ENCODE measurements at places on chromosomes 1 and 21.

GRCh38 chr1:1058921-1059493, 15.1 kb downstream of the RNF223 start:
- H3K27me3 ChIP-seq, result peaks cover 52% of the 10 kb centered on the region
- no peak overlapping the region for H3K27ac ChIP-seq
- peak; percentile 62 for DNase-seq
- H3K4me1 ChIP-seq, result peaks cover 5% of the 10 kb centered on the region
- H3K4me3 ChIP-seq, result peak overlapping the region; percentile 68
- H3K36me3 ChIP-seq, result no peaks in the 10 kb centered on the region

- no peaks in the 10 kb centered on the region for H3K36me3 ChIP-seq
- H3K27ac ChIP-seq, result no peak overlapping the region
- DNase-seq, result no peak
Measured at GRCh38 chr1:156406251-156406650, 37.2 kb downstream of the RHBG start.

DNA sequence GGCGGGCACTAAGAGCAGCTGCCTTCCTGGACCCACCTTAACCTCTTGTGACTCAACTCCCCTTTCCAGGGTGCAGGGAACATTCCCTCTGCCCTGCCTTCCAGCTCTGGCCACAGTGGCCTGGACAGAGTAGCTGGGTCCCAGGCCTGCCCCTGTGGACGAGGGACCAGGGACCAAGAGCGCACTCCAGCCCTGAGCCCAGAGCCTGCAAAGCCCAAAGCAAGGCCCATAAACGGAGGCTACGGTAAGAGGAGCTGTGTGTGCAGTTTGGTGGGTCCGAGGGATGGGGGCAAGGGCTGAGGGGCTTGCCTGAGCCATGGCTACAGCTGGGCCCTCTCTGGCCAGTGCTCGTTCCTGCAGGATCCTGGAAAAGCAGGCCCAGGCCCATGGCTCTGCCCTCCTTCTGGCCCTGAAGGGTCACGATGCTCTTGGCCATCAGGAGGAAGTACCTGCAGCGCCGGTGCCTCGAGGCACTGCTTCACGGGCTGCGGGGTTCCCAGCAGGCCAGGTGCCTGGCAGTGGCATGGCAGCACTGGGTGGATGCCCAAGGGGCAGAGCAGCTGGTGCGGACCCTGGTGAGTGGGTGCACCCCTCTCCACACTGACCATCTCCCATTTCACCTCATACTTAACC, 17.8 kb downstream of the MTHFR start:
- no peaks in the 10 kb centered on the region for H3K27me3 ChIP-seq
- DNase-seq, result peak; percentile 21
- H3K27ac ChIP-seq, result peak overlapping the region; percentile 86
- peaks cover 38% of the 10 kb centered on the region for H3K4me1 ChIP-seq

DNA sequence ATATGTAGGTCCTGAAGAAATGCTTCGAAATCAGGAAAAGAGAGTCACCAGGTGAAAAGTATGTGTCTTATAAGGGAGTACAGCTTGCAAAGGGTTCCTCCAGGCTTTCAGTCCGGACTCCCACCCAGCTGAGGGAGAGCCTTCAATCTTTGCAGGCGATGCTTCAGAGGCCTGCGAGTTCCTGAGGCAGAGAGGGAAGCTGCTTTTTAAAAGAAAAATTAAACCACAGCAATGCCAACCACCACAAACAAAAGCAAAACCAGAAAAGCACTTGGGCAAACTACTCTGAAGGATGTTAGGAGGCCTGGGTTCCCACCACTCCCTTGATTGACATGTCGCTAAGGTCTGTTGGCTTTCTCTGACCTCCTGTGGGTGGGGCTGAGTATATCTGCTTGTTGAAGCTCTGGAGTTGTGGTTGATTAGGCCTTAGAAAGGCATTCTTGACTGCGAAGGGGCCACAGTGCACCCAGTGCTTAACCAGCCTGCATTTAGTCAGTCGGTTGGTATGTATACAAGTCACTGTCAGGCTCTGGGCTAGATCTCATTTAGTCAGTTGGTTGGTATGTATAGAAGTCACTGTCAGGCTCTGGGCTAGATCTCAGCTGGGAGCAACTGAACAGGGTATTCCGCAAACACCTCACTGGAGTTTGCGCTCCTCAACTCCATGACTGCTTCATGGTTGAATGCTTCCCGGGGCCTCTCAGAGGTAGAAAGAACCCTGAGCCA, 1.2 kb downstream of the NIPAL3 start:
- DNase-seq, result peak; percentile 35
- H3K27ac ChIP-seq, result no peak overlapping the region
- no peaks in the 10 kb centered on the region for H3K36me3 ChIP-seq
- peak overlapping the region; percentile 68 for H3K4me3 ChIP-seq

- DNase-seq, result no peak
- no peaks in the 10 kb centered on the region for H3K27me3 ChIP-seq
- no peaks in the 10 kb centered on the region for H3K4me1 ChIP-seq
- H3K4me3 ChIP-seq, result no peak overlapping the region
- H3K27ac ChIP-seq, result no peak overlapping the region
Measured at GRCh38 chr21:45120975-45121374, 46.6 kb downstream of the ADARB1 start.

DNA sequence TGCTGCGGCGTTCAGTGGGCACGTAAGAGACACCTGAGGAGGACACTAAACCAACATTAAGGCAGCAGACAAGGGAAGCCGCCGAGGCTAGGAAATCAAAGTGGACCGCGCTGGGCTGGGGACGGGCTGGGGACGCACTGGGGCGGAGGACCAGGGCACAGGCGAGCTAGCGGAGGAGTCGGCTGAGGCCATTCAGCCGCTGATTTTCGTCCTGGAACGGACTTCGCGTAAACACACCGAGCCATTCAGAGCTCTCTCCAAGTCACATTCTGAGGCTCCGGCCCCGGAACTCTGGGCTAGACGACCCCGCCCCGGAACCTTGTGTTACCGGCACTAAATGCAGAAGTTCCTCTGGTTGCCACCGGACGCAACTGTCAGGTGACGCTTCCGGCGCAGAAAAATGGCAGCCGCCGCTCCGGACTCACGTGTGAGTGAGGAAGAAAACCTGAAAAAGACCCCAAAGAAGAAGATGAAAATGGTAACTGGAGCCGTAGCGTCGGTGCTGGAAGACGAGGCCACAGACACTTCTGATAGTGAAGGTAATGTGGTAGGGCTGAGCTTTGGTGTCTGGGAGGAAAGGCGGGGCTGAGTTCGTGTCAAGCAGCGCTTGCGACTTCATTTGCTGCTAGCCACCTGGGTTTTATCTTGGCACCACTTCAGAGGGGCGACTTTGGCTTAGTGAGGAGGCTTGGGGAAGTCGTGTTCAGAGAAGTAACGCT, at the start of gene RRP15:
RRP15 (plus strand) TSS at position 377 of the 719 bp plus-strand sequence; CDS start at position 401, 24 bp downstream.
- no peaks in the 10 kb centered on the region for H3K36me3 ChIP-seq
- no peaks in the 10 kb centered on the region for H3K27me3 ChIP-seq
- peak within 1 kb of the TSS; percentile 80 for H3K4me3 ChIP-seq
- H3K27ac ChIP-seq, result peak within 1 kb of the TSS; percentile 97
- peak; percentile 97 for DNase-seq

DNA sequence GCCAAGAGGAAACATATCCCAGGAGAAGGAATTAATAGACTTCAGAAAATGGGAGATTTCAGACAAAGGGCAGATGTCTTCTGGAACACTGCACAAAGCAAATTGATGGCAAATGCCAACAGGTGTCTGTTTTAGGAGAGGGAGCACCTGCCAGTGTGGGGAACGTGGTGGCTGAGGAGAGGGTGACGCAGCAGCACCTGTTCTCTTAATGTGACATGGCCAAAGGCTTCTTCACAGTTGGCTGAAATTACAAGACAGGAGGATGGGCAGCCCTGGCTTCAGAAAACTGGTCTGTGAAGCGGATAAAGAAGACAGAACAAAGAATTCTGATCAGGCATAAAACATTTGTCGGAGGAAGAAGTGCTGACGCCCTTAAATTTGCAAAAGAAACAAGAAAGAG, 178.7 kb upstream of the RUNX1 start:
- no peak overlapping the region for H3K4me3 ChIP-seq
- no peak for DNase-seq
- no peaks in the 10 kb centered on the region for H3K27me3 ChIP-seq
- peaks cover 10% of the 10 kb centered on the region for H3K4me1 ChIP-seq
- no peak overlapping the region for H3K27ac ChIP-seq
- H3K36me3 ChIP-seq, result no peaks in the 10 kb centered on the region

- H3K4me1 ChIP-seq, result peaks cover 10% of the 10 kb centered on the region
- no peaks in the 10 kb centered on the region for H3K27me3 ChIP-seq
- H3K27ac ChIP-seq, result no peak overlapping the region
- DNase-seq, result no peak
- no peaks in the 10 kb centered on the region for H3K36me3 ChIP-seq
Measured at GRCh38 chr21:38289705-38290485, 33.1 kb downstream of the KCNJ15 start.

DNA sequence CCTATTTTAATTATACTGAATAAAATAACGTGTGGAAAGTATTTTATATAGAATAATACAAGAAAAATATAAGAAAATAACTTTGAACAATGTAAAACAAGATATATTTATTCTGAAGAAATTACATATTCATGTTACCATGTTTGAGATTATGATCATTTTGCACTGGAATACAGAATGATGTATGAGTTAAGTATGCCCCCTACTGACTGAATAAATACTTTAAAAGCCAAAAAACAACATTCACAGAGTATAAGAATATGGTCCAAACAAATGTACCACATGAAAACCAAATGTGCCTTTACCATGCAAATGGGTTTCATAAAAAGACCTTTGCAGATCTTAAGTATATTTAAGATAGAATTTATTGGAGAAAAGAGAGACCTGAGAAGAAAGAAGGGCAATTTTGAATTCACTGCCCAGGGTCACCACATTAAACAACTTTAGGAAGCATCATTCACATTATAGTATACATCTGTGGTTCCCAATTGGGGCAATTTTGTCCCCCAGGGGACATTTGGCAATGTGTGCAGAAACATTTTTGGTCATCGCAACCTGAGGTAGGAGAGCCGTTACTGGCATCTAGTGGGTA, 136.6 kb upstream of the GFI1 start:
- no peaks in the 10 kb centered on the region for H3K27me3 ChIP-seq
- no peak overlapping the region for H3K4me3 ChIP-seq
- H3K4me1 ChIP-seq, result no peaks in the 10 kb centered on the region

- no peak for DNase-seq
- H3K36me3 ChIP-seq, result no peaks in the 10 kb centered on the region
- peaks cover 4% of the 10 kb centered on the region for H3K4me1 ChIP-seq
- no peak overlapping the region for H3K27ac ChIP-seq
Measured at GRCh38 chr21:45817345-45817744, 164.2 kb upstream of the COL6A1 start.

DNA sequence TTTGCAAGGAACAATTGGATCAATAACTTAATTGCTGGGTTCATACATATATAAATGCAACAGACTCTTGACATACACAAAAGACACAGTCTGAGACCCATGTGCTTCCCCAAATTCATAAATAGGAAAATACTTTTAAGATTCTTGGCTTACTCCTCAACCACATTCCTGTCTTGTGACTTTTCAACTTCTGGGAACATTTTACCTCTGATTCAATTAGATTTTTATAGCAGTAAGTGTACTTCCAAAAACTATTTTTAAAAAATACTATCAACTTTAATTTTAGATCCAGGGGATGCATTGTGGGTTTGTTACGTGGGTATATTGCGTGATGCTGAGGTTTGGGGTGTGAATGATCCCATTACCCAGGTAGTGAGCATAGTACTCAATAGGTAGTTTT, 406.7 kb downstream of the RPS6KC1 start:
- H3K4me3 ChIP-seq, result no peak overlapping the region
- H3K36me3 ChIP-seq, result no peaks in the 10 kb centered on the region
- H3K27me3 ChIP-seq, result no peaks in the 10 kb centered on the region
- H3K4me1 ChIP-seq, result no peaks in the 10 kb centered on the region
- no peak overlapping the region for H3K27ac ChIP-seq
- DNase-seq, result no peak

- H3K4me3 ChIP-seq, result no peak overlapping the region
- no peaks in the 10 kb centered on the region for H3K27me3 ChIP-seq
- no peak overlapping the region for H3K27ac ChIP-seq
- H3K36me3 ChIP-seq, result no peaks in the 10 kb centered on the region
- peaks cover 32% of the 10 kb centered on the region for H3K4me1 ChIP-seq
- peak; percentile 77 for DNase-seq
Measured at GRCh38 chr1:8671306-8671917, 146.0 kb downstream of the RERE start.

GRCh38 chr21:41180752-41181151, 12.8 kb downstream of the BACE2 start:
- peaks cover 2% of the 10 kb centered on the region for H3K36me3 ChIP-seq
- no peak for DNase-seq
- H3K27ac ChIP-seq, result no peak overlapping the region
- H3K27me3 ChIP-seq, result no peaks in the 10 kb centered on the region

DNA sequence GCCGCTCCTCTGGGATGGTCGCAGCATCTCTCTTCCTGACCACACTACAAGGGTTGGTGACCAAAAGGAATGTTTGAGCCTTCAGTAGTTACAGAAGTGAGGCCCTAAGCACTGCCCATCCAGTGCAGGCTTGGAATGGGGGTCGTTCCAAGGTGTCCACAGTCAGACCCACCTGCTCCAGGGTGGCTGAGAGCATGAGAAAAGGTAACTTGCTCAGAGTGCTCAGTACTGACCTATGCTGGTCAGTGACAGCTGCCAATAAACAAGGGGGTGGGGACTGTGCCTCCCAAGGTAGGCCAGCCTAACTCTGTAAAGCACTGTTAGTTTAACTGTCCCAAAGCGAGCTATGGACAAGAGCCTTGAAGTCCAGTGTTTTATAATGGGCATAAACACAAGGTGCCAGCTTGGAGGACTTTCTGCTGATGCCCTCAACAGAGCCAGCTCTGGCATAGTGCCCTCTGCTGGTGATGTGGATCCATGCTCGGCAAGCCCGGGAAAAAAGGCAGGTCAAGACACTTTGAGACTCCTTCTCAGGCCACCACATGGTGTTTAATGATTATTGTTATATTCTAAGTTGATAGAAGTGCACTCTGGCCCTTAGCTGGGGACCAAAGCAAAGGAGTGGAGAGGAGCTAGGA, 78.1 kb upstream of the DNAH14 start:
- H3K4me3 ChIP-seq, result no peak overlapping the region
- no peak overlapping the region for H3K27ac ChIP-seq
- H3K36me3 ChIP-seq, result no peaks in the 10 kb centered on the region
- DNase-seq, result peak; percentile 79

- no peaks in the 10 kb centered on the region for H3K4me1 ChIP-seq
- H3K27ac ChIP-seq, result no peak overlapping the region
- no peak for DNase-seq
- no peaks in the 10 kb centered on the region for H3K36me3 ChIP-seq
- no peak overlapping the region for H3K4me3 ChIP-seq
Measured at GRCh38 chr1:99843760-99844159, 6.4 kb upstream of the AGL start.
